T-helper 1 cell treated with Interleukin-12 subunit alpha and Interleukin-12 subunit beta and Interleukin-4 antibody, amounts not matched to agents 30 ng/mL and 1 ng/mL, for 36 hours (primary cell): ENCODE measurements at places on chromosomes 3 and 15. TPM values are rescaled to one million over a fixed set of nuclear protein-coding genes. Genes with fewer than 3 reads are reported as not detected.

EIF4A2 gene
- total RNA-seq = 359 and 368 TPM in 2 replicates

ADIPOQ gene
- not detected in 2 replicates for total RNA-seq

IL16 gene
- total RNA-seq = 237 and 240 TPM in 2 replicates

PEX5L gene
- total RNA-seq = 0.12 and 0.27 TPM in 2 replicates

ZWILCH gene
- 25.9 and 29.0 TPM in 2 replicates for total RNA-seq

SLC25A38 gene
- total RNA-seq = 33.1 and 34.5 TPM in 2 replicates

LRRIQ4 gene
- not detected in 2 replicates for total RNA-seq

CASR gene
- not detected in 2 replicates for total RNA-seq

NR2E3 gene
- not detected in 2 replicates for total RNA-seq

C3orf49 gene
- not detected in 2 replicates for total RNA-seq

MME gene
- total RNA-seq = not detected in 2 replicates

LRRN1 gene
- total RNA-seq = 0.05 TPM in 1 of 2 replicates, not detected in the other

RETNLB gene
- total RNA-seq = not detected in 2 replicates

TRIM59 gene
- 45.1 and 47.3 TPM in 2 replicates for total RNA-seq

ADGRG7 gene
- not detected in 2 replicates for total RNA-seq

ACTC1 gene
- total RNA-seq = not detected in 2 replicates

SAMD7 gene
- total RNA-seq = not detected in 2 replicates

PLA2G4B gene
- 12.9 and 15.6 TPM in 2 replicates for total RNA-seq

ZDHHC23 gene
- total RNA-seq = 1.8 TPM in 2 replicates

HPS3 gene
- total RNA-seq = 19.1 and 20.9 TPM in 2 replicates

SLC2A2 gene
- total RNA-seq = not detected in 2 replicates

ZBTB20 gene
- total RNA-seq = 10.2 and 11.5 TPM in 2 replicates

PLAAT1 gene
- total RNA-seq = not detected in 2 replicates

CCRL2 gene
- 6.0 and 6.8 TPM in 2 replicates for total RNA-seq

CCDC80 gene
- 0.25 and 0.44 TPM in 2 replicates for total RNA-seq

SEMA5B gene
- not detected in 2 replicates for total RNA-seq

TRIP4 gene
- total RNA-seq = 32.0 and 32.8 TPM in 2 replicates

GRK7 gene
- not detected in 2 replicates for total RNA-seq

EMC7 gene
- 82.5 and 84.9 TPM in 2 replicates for total RNA-seq

HIGD2B gene
- 0.20 TPM in 2 replicates for total RNA-seq

ROPN1 gene
- total RNA-seq = not detected in 2 replicates

HHATL gene
- not detected in 2 replicates for total RNA-seq
